ENCODE measurements at places on chromosomes 11 and 22.

GRCh38 chr11:91802475-91802874 lies 422.1 kb upstream of the FAT3 start:
- no peak for DNase-seq

GRCh38 chr11:126595560-126595959 lies 240.1 kb downstream of the ST3GAL4 start:
- no peak for DNase-seq

GRCh38 chr11:66011785-66012303 lies at the start of gene CST6:
TSS of gene CST6 (plus strand) at chr11:66012008. CDS start at chr11:66012045, 37 bp downstream.
- DNase-seq: no peak

GRCh38 chr11:68471360-68472340 lies 11.1 kb downstream of the PPP6R3 start:
- no peak for DNase-seq

DNA sequence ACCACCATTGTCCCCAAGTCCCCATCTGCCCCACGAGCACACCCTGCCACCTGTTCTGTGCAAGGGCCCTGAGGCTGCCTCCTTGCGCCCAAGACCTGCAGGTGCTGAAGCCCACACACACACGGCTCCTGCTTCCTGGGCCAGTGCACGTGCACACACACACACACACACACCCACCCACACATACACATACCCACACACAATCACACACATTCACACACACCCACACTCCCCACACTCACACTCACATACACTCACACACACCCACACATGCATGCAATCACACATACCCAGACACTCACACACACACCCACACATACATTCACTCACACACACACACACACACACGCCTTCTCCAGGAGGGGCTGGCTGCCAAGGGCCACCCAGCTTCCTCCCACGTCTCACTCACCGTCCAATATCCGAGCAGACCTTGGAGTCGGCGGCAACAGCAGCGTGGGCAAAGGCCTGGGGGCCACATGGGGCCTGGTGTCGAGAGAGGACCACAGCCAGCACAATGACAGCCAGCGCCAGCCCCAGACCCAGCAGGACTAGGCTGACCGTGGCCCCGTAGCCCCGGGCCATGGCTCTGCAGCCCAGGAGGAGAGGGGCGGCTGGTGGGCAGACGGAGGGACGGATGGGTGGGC lies 616 bp downstream of the GGT5 start:
- no peak for DNase-seq

DNA sequence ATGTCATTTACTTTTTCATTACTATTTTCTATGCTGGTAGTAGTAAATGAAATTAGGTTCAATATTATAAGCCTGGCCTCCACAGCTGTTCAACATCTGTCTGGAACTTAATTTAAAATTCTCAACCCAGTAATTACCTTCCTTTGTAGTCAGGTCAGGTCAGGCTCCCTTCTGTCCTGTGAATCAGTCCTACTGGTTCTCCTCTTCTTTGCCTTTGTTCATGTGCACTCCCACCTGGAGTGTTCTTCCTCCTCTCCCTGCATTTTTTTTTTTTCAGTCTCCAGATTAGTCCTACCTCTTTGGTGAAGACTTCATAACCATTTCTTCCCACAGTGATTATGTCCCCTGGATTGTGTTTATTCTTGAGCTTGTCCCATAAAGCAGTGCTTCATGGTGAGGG lies 67.9 kb downstream of the DKK3 start:
- DNase-seq: no peak
